Cardiac fibroblast (primary cell): ENCODE measurements at places on chromosomes 16 and 17.

GRCh38 chr17:71725811-71726210, 395.0 kb upstream of the SOX9 start:
- no peak for DNase-seq

- DNase-seq: no peak
Observed at GRCh38 chr17:17042384-17042736, at the start of gene MPRIP. MPRIP (plus strand) TSS chr17:17042457; CDS start chr17:17042849, 392 bp downstream.

DNA sequence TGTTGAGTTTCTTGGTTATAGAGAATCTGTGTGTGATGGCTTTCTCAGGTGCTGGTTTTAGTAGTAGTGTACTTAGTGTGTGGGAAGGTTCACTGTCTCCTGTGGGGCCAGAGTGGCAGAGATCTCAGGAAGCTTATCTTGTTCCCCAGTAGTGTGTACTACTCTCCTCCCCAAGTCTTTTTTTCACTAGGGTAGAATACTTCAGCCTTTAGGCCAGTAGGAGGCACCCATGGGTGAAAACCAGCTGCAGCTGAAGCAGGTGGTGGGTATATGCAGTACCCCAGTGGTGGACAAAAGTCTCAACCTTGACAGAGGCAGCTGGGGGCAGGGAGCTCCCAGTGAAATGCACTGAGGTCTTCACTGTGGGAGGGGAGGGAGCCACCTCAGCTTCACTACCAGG, 109.9 kb downstream of the PHKB start:
- no peak for DNase-seq

- no peak for DNase-seq
Observed at GRCh38 chr16:28290859-28291254, 1.5 kb upstream of the SBK1 start.

- DNase-seq: no peak
Observed at GRCh38 chr17:80438806-80439205, 23.8 kb downstream of the ENDOV start.

DNA sequence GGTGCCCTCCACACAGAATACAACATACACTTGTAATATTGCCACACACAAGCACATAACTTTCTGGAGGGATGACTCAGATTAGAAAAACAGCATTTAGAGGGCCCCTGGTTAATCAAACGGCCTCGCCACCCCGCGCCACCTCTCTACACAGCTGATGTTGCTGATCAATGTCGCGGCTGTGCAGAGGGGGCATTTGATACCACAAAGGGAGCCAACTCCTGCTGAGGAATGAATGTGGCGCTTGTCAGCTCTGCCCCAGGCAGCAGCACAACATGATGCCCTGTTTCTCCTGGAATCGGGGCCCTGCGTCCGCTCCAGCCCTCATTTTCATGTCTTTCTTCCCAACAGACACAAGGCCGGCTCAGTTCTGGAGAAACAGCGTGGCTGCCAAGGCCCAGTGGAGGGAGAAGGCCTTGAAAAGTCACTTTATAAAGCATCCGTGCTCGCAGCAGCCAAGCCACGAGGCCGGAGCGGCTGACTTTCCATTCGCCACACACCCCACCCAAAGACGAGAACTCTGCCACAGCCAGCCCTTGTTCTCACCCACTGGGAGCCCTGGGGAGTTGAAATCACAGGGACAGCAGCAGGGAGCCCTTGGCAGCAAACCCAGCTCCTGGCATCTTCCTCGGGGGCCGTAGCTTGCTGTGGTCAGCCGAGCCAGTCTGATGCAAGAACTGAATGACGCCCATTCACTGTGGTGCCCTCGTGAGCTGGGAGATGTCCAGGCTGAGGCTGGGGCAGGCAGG, 65.6 kb downstream of the XYLT1 start:
- DNase-seq: peak; percentile 76

- DNase-seq: no peak
Observed at GRCh38 chr17:11736613-11737312, 138.5 kb downstream of the DNAH9 start.

DNA sequence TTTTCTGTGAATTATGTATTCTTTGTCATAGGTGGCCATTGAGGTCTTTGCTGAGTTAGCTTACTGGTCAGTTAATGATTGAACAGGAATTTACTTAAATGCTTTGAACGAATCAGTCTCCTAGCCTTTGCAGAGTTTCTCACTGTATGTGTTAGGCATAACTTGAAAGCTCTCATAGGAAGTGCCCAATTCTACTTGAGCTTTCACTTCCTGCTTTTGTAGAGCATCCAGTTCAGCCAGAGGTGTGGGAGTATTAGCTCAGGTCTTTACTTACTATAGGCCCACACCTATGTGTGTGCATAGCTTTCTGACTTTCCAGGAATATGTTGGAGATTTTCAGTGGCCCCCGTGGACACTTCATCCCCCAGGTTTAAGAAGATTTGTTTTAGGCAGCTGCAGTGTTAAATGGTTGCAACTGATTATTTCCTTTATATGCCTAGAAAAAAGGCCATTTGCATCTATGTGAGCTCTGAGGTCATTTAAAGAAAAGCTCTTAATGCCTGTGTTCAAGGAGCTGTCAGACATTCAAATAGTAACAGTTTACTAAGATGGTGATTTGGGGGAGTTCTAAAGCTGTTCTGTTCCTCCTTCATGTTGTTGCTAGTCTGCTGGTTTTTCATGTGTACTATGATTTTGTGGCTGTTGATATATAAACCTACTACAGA, 62.3 kb downstream of the PHKB start:
- no peak for DNase-seq

- no peak for DNase-seq
Observed at GRCh38 chr17:49574945-49575678, 559 bp upstream of the NXPH3 start.

GRCh38 chr17:63398680-63399079, 47.4 kb downstream of the CYB561 start:
- DNase-seq: peak; percentile 9

- no peak for DNase-seq
Observed at GRCh38 chr17:34393401-34393800, 30.4 kb upstream of the CCL1 start.

- DNase-seq: no peak
Observed at GRCh38 chr17:82043507-82043906, 6.0 kb upstream of the DCXR start.

DNA sequence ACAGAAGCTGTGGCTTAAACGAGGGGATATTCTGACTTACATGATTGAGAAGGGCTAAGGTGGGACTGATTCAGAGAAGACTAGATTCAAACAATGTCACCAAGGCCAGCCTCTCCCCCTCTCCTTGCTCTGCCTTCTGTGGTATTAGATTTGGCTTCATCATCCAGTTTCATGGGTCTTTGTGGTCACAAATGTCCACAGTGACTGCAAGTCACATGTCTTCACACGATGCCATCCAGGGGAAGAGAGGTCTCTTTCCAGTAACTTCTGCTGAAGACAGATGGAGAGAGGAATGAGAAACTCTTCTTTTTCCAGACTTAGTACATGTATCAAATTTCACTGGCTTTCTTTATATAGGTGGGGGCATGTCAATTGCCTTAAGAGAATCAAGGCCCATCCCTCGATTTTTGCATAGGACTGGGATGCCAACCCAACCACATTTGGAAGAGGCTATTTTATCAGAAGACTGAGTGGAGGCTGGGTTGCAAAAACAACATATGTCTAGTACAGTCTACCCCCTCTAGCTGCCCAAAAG, 57.3 kb upstream of the HNF1B start:
- no peak for DNase-seq

GRCh38 chr16:57634171-57634570, 5.7 kb downstream of the ADGRG1 start:
- no peak for DNase-seq

- peak; percentile 90 for DNase-seq
Observed at GRCh38 chr17:77109764-77110359, 30.9 kb upstream of the SEC14L1 start.

- peak; percentile 45 for DNase-seq
Observed at GRCh38 chr16:74896389-74897370, 88.2 kb downstream of the WDR59 start.

DNA sequence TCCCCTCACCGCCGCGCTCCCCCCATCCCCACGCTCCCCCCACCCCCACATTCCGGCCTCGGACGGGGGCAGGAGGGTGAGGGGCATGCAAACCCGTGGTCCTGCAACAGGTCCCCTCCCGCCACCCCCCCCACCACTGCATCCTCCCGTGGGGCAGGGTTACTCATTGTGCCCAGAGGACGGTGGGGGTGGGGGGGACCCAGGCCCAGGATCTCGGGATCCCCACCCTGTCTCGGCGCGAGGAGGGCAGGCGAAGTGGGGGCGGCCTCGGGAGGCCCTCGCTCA, 8.5 kb downstream of the SLC22A31 start:
- DNase-seq: no peak

DNA sequence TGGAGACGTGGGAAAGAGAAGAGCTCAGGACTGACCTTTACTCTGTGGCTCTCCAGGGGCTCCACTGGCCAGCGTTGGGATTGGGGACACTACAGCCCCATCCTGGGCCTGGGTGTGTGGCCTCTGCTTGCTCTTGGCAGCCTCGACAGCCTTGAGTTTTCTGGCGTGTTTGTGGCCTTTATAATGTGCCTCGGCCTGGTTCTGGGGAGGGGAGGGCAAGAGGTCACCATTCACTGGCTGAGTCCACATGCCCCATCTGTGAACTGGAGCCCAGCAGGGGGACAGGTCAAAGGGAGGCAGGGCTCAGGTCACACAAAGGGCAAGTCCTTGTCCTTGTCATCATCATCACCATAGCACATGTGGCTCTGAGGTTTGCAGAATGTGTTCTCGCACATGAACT, 11.7 kb downstream of the NKIRAS2 start:
- no peak for DNase-seq

DNA sequence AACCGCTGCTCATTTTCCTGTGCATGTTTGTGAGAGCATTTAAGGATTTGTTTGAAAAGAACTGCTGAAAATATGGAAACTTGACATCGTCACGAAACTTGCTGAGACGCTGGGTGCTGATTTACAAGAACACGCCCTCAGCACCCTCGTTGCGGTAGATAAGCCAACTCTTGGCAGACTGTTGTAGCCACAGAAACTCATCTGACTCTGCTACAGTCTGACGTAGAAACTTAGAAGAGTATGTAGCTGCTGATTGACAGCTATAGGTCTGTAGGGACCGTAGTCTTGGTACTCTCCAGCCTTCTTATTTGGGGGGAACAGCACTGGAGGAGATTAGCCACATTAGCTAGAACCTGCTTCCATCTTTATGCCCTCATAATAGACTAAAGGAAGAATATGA, 36.1 kb upstream of the MYH2 start:
- no peak for DNase-seq

DNA sequence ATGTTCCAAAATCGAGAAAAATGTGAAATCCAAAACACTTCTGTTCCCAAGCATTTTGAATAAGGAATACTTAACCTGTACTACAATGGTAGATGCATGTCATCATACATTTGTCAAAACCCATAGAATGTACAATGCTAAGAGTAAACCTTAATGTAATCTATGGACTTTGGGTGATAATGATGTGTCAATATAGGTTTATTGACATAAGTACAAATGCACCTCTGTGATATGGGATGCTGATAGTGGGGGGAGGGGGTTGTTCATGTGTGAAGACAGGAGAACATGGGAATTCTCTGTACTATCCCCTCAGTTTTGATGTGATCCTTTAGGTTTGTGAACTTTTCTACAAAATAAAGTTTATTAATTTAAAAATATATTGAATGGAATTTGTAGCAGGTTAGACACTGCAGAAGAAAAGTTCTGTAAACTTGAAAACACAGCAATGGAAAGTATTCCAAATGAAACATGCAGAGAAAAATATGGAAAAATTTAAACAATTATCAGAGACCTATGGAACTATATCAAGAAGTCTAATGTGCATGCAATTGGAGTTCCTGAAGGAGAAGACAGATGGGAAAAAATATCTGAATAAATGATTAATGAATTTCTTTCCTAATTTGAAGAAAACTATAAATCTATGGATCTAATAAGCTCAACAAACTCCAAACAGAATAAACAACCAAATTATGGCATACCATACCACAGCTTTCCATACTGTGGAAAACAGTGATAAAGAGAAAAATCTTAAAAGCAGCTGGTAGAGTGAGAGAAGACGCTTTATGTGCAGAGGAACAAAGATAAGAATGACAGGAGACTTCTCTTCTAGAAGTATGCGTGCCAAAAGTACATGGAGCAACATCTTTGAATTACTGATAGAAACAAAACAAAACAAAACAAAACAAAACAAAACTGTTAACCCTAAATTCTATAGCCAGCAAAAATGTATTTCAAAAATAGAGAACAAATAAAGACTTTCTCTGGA, 34.7 kb upstream of the MSI2 start:
- no peak for DNase-seq

DNA sequence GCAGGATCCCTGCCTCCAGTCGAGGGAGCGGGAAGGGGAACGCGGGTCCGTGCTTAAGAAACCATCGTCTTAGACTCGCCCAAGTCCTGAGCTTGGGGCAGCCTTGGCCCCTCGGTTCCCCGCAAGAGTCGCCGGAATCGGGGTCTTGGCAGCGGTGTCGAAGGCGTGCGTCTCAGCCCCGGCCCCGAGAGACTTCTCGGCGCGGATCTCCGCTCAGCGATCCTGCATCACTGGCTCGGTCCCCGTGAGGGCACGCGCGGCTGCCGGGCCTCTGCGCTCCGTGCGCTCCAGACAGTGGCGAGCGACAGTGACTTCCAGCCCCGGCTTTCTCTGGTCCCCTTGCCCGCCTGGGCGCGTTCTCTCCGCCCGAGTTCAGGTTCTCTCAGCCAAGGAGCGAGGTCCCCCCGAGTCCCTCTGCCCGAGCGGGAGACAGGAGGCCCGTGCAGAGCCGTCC, 380 bp downstream of the HS3ST3A1 start:
- no peak for DNase-seq

GRCh38 chr17:10058921-10059683, 139.3 kb downstream of the GAS7 start:
- DNase-seq: no peak

DNA sequence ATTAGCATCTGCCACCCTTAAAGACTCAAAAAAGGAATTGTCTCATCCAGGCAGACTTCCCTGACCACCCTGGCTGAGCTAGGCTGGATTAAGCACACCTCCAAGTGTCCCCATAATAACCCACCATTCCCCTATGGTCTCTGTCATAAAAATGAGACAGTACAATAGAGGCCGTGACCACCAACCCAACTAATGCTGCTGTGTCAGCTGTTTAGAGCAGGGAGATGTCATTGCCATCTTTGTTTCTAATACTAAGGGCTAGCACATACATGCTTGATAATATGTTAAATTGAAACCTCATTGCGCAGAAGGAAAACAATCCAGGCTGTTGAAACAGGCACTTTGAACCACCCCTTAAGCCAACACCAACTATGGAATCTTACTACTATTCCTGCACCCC, 7.2 kb upstream of the ADAMTS18 start:
- no peak for DNase-seq
